ENCODE measurements at places on chromosomes 7 and 10.

GRCh38 chr7:79434098-79434497, 19.4 kb downstream of the MAGI2 start:
- DNase-seq = no peak

- no peak for DNase-seq
These were observed 44.7 kb upstream of the AASS start for GRCh38 chr7:122188785-122189184.

- DNase-seq = peak; percentile 39
These were observed 15.0 kb upstream of the PCBD1 start for GRCh38 chr10:70903262-70903921.

DNA sequence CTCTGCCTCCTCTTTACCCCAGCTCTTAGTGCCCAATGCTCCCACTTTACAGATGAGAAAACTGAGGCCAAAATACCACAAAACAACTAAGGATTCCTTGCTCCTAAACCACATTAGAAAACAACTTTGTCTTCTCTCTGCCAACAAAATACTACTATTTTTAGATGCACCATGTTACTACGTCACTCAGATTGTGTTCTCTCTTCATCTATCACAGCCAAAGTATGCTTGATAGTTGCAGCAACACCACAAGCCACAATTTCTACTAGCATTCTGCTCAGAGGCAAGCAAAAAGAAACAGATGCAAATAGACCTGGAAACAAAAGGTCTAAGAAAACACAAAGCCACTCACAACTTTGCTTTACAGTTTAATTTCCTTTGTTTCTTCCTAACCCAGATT, 3.3 kb upstream of the PDE1C start:
- DNase-seq = no peak

GRCh38 chr7:75626954-75627353, 111.8 kb downstream of the HIP1 start:
- no peak for DNase-seq

GRCh38 chr7:123271231-123271630, 71.5 kb upstream of the SLC13A1 start:
- DNase-seq = no peak

GRCh38 chr10:33539116-33539515, 204.6 kb upstream of the NRP1 start:
- DNase-seq = no peak

- no peak for DNase-seq
These were observed 46.3 kb downstream of the MTPN start for GRCh38 chr7:135930565-135931461.

DNA sequence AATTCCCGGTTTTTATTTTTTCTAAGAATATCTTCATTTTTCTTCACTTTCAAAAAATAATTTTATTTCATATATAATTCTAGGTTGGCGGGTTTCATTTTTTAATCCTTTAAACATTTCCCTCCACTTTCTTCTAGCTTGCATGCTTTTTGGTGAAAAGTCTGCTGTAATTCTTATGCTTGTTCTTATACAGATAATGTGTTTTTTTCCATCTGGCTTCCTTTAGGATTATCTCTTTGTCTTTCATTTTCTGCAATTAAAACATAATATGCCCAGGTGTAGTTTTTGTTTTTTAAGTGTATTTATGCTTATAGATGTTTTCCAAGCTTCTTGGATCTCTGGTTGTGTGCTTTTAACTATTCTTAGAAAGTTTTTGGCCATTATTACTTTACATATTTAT, 341.3 kb upstream of the SEMA3C start:
- DNase-seq = no peak

- no peak for DNase-seq
These were observed 53.7 kb upstream of the DUSP5 start for GRCh38 chr10:110444004-110444337.

GRCh38 chr10:70982443-70982842, 94.1 kb upstream of the PCBD1 start:
- DNase-seq = no peak

DNA sequence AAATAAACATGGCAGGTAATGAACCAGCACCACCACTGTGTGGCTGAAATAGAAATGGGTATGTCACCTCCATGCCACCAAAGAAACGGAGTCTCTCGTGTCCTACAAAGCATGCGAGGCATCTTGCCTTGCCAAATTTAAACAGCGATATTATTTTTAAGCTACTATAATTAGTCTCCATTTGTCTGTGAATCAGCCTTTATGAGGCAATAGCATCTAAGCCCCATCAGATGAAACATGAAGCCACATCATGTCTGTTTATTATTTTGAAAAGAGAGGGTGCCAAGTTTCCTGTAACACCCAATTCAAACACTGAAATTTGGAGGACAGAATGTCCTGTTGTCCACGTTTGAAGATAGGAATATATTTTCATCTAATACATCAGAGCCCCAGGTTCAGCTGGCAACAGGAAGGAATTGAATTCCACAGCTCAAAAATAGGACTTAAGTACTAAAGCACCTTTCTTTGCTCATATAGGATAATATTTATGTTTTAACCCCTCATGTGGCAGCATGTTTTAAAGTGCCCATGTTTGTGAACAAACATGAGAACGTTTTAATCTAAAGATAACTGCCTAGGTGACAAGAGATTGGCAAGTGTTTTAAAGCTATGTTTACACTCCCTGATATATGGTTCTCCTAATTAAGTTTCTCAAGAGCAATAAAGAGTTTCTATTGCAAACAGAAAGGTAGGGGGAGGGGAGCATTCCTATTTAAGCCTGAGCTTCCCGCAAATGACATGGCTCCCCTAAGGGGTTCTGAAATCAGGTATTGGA, 86.8 kb downstream of the SORBS1 start:
- no peak for DNase-seq

DNA sequence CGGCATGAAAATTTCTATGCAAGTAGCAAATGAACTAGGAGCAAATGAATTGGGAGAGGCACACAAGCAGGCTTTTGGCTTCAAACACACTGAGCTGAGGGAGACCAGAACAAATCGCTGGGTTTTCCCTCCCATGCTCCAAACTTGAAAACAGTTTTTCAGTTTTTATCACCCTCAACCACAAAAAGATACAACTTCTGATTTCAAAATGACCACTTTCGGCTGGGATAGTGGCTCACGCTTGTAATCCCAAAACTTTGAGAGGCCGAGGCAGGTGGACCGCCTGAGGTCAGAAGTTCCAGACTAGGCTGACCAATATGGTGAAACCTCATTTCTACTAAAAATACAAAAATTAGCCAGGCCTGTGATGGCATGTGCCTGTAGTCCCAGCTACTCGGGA, 9.0 kb upstream of the CHUK start:
- no peak for DNase-seq

DNA sequence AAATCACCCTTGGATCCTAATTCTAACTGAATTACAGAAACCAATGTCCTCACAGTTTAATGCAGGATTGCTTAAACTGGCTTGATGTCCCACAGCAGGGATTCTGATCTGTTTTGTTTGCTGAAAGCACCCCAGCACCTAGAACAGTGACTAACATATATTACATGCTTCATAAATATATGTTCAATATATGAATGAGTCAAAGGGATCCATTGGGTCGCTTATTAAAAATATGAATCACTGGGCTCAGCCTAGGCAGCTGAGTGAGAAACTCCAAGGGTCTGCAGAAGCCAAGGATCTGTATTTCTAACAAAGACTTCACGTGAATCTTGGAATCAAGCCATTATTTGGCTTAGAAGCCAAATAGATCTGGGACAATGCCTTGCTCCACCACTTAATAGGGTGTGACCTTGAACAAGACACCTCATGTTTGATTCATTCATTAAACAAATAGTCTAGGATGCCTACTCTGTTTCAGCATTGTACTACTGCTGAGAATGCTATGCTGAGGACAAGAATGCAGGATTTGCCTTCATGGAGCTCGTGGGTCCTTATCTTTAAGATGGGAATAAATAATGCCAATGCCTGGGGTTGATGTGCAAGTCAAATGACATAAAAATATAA, 103.4 kb upstream of the DLX6 start:
- no peak for DNase-seq

- no peak for DNase-seq
These were observed 13.6 kb downstream of the GNG11 start for GRCh38 chr7:93935102-93935501.

- no peak for DNase-seq
These were observed 134.0 kb downstream of the PRKAG2 start for GRCh38 chr7:151742713-151743480.

DNA sequence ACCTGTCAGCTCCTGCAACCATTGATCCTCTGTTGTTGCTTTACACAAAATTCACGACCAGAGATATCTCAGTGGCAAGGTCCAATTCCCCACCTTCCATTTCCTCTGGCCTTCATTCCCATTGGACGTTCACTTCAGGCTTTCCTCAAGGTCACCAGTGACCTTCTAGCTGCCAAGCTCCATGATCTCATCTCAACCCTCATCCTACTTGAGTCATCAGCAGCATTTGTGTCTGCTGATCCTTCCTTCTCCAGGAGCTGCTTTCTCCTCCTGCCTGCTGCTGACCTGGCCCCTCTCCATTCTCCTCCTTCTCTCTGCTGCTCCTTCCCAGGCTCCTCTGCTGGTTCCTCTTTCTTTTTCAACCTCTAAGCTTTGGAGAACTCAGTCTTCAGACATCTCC, 66.2 kb upstream of the C10orf90 start:
- no peak for DNase-seq

- DNase-seq = no peak
These were observed 94.7 kb downstream of the WDR11 start for GRCh38 chr10:120945801-120946302.

GRCh38 chr7:123748171-123748733, 551 bp downstream of the WASL start:
- peak; percentile 41 for DNase-seq

DNA sequence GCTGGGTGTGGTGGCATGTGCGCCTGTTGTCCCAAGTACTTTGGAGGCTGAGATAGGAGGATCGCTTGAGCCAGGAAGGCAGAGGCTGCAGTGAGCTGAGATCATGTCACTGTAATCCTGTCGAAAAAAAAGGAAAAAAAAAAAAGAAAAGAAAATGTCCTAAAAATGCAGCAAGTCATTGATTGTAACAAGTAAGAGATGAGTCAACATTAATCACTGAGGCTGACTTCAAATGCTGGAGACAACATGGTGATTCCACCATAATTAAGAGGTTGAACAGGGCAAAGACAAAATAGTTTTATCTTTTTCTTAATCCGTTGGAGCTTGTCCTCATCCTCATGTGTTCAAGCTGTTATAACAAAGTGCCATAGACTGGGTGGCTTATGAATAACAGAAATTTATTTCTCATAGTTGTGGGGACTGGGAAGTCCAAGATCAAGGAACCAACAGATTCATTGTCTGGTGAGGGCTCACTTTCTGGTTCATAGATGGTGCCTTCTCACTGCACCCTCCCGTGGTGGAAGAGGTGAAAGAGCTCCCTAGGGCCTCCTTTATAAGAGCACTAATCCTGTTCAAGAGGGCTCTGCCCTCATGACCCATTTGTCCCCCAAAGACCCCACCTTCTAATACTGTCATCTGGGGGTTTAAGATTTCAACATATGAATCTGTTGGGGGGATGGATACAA, 60.3 kb downstream of the TBXAS1 start:
- DNase-seq = no peak

- DNase-seq = no peak
These were observed 9.9 kb downstream of the PHTF2 start for GRCh38 chr7:77808517-77808916.

DNA sequence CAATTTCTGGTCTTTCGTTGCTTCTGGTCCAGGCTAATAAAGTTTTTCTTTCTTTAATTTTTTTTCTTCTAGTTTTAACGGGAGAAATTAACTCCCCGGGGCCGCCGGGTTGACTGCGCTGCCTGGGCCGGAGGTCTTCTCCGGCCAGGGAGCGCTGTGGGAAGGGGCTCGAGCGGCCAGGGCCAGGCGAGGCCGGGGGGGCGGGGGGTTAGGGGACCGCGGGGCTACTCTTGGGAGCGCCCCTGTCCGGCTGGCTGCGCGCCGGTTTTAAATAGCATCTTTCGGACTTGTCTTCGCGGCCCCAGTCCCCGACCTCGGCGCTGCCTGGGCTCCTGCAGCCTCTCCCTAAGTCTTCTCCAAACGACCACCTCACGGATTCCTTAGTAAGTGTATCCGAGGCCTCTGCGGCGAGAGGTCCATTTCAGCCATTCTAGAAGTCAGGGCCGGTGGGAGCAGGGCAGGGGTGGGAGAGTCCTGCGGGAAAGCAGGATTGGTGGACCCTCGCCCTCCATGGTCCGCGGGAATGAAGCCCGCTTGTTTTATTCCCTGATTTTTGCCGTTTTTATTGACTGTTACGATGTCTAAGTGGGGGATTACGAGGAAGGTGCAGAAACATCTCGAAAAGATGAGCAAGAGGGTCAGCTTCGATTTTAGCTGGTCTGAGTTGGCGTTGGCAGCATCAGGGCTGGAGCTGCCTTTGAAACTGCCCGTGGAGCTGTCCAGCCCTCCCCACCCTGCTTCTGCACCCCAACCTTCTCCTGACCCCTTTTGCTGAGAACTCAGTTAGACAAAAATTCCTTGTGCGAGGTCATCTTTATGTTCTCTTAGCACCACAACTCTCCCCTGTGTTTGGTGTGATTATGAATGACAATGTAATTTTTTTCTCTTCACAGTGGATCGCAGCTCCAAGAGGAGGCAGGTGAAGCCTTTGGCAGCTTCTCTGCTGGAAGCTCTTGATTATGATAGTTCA, 555 bp downstream of the PHF14 start:
- peak; percentile 39 for DNase-seq

DNA sequence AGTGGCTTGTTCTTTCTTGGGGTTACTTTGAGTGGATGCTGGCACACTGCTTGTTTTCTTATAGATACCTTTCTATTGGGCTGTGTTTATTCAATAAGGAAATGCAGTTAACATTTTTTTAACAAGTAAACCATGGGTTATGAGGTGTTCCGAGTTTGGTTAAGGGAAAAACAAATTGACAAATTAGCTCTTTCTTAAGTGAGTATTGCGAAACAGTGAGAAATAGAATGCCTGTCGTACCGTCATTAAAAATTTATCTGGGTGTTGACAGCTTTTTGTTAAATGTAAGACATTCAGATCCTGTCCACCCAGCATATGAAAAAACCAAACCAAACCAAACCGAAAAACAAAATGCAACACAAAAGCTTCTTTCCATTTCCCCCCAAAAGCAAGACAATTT, 6.2 kb downstream of the CUX1 start:
- no peak for DNase-seq

DNA sequence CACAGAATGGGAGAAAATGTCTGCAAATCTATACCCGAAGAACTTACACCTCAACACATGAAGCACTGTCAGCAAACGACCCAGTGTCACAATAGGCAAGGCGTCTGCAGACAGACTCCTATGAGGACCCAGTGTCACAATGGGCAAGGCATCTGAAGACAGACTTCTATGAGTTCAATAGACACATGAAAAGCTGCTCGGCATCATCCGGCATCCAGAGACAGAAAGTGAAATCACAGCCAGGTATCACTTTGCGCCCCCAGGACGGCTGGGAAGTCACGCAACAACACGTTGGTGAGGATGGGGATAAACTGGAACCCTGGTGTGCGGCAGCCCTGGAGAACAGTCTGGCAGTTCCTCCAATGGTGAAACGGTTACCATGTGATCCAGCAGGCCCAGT, 273.2 kb downstream of the ELFN1 start:
- no peak for DNase-seq

DNA sequence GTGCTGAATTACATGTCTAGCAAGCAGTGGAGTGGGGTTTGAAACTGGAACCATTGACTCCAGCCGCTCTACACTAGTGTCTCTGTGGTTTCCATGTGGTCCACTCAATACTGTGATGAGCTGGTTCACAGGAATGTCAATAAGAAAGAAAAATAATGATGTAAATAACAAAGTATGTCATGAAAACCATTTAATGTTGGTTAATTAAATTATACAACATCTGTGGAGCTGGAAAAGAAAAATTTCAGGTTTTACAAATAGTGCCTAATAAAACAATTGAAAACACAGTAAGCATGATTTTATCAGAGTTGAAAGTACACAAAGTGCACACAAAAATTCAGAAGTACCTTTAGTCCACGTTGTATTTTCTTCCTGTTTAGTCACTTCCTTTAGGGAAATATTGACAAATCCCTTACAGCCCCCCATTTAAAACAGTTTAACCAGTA, 28.7 kb upstream of the NAMPT start:
- peak; percentile 10 for DNase-seq
